ENCODE measurements at places on chromosomes 12 and 14.

DNA sequence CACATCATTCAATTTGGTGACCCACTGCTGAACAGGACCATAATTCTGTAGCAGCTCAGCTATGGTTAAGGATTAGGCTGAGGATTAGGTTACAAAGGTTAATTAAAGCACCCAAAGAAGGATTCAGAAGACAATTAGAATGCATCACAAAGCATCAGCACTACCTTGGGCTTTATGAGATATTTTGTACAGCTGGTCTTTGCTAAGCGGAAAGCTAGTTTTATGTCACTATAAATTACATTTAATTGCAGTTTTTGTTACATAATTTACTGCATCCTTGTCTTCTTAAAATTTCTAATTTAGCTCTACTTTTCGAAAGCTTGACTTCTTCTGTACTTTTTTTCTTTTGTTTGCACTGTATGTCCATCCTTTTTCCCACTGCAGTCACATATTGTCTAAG, 711.5 kb downstream of the RPS29 start:
- no peak for DNase-seq

GRCh38 chr14:45998554-45998953, 653.0 kb downstream of the RPL10L start:
- no peak for DNase-seq

DNA sequence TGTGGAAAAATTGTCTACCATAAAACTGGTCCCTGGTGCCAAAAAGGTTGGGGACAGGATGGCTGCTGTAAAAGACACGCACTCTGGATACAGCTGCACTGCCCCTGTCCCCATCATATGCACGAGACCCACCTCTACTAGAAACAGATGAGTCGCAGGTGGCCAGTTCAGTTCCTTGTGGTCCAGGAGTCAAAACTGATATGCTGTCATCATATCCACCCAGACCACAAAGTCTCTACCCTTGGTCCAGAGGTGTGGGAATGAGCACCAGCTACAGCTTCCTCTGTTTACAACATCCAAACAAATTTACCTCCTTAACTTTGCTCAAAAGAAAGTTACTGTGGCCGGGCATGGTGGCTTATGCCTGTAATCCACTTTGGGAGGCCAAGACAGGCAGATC, 43.8 kb upstream of the DACT1 start:
- no peak for DNase-seq

DNA sequence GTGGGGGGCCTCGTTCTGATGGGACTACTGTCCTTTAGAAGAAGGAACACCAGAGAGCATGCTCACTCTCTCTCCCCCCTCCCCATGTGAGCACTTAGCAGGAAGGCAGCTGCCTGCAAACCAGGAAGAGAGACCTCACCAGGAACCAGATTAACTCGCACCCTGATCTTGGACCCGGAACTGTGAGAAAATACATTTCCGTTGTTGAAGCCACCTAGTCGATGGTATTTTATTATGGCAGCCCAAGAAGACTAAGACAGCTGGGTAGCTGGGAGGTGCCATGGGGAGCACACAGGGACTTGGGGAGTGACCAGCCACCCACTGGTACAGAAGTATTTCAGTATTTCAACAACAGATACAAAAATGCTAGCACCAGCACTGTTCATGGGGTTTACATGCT, 59.0 kb downstream of the VCPKMT start:
- no peak for DNase-seq

- DNase-seq, result no peak
Measured at GRCh38 chr12:96048393-96048969, 13.1 kb upstream of the LTA4H start.

GRCh38 chr14:38469156-38469555, 213.3 kb upstream of the CLEC14A start:
- no peak for DNase-seq

DNA sequence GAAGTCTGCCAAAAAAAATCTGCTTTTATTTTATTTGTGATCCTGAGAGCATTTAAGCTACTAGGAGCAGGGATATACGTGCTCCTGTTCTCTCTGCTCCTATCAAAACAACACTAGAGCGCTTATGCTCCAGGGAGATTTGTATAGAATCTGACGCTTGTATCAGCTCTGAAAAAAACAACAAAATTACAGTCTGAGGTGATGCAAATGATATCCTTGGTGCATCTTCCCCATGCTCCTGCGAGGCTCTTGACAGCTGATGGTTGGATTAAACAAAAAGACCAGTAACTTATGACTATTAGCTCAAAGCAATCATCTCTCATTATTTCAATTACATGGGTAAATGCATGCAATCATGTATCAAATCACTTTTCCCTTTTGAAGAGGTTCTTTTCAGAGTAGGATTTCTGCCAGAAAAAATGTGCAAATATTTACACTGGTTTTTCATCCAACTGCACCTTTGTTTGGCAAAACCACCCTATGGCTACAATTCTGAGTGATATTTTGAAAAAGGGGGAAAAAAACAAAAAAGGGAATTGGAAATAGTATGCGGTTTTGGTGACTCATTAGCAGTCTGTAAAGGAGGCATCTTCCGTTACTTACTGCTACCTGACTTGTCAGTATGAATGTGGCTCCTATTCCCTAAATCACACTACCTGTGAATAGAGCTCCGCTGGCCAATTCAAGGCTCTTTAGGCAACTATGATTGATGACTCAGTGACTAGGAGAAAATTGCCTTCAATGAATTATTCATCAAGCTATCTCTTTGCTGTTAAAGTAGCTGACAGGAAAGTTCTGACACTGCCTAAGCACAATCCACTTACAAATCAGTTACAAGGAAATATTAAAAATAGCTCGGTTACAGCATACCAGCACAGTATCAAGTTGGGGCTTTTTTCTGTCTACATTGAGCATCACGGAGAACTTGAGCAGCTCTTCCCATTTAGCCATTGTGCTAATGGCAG, 450.0 kb downstream of the FOXG1 start:
- DNase-seq, result no peak

GRCh38 chr12:32659908-32660440, 19.1 kb upstream of the DNM1L start:
- DNase-seq, result no peak

- no peak for DNase-seq
Measured at GRCh38 chr12:104049903-104050356, at the start of gene GLT8D2. GLT8D2 (minus strand) TSS chr12:104050187; CDS start chr12:104019648, 30,539 bp downstream.

DNA sequence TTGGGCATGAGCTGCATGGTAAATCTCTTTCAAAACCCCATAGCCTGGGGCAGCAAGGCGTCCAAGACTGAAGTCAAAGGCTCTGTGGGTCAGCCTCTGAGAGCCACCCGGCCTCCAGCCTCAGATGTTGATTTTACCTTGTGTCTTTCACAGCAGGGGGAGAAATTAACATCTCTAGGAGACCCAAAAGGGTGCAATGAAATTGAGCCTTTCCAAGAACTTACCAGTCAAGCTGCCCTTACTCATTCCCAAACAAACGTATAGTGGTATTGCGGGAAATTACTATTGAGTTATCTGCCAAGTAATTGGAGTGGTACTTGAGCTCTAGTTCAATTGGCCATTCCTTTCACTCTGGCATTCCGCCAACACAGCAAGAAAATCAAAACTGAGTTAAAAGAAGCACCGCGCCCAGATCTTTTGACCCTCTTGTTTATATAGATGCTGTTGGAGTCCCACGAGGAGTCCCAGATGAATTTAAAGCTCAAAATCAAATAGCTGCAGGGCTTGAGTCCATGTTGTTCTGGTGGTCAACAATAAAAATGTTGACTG, 380.7 kb upstream of the SYT1 start:
- DNase-seq, result no peak

- DNase-seq, result no peak
Measured at GRCh38 chr12:89070603-89071002, 281.7 kb downstream of the DUSP6 start.

- no peak for DNase-seq
Measured at GRCh38 chr14:92945959-92946846, 23.3 kb downstream of the CHGA start.

DNA sequence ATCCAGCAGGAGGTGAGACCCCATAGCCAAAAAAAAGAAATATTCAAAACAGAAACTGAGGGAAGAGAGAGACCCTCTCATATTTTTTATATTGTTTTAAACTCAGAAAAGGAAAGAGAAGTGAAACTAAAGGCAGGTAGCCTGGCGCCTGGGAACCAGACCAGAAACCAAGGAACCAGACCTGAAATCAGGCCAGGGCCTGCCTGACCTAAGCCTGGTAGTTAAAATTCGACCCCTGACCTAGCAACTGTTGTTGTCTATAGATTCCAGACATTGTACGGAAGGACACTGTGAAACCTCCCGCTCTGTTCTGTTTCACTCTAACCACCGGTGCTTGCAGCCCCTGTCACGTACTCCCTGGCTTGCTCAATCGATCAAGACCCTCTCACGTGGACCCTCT, 38.5 kb upstream of the CD163 start:
- no peak for DNase-seq

GRCh38 chr12:79886917-79887519, 47.9 kb downstream of the PPP1R12A start:
- no peak for DNase-seq

DNA sequence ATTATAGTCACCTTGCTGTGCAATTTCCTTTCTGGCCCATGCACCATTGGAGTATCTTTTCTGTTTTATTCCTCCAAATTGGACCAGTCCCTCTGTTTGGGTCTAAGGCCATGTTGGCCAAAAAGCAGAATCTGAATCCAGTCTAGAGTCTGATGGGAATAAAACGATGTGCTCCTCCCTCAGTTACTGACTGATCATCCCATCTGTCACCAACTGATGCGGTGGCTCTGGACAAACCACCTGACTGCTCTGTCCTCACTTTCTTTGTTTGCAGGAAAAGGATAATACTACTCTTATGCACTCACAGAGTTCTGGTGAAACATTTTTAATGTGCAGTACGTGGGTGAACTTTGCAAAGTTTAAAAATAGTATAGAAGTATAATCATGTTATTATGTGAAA, 120.2 kb upstream of the HIF1A start:
- DNase-seq, result no peak

DNA sequence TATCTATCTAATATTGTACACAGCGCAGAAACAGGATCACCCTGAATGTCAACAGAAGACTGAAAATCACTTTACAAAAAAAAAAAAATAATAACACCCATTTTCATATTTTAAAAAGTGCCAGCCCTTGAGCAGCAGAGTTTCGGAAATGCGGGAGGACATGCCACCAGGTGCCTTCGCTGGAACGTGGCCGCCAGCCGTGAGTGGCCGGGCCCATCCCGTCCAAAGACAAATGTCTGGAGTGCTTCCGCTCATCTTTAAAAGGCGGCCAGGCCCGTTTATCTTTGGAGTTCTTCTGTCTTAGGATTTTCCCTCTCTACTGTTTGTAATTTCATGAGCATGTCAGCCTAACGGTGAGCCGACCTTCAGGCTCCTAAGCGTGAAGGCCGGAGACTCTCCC, 43.5 kb downstream of the LRTM2 start:
- DNase-seq, result no peak

GRCh38 chr12:57875753-57876547, 29.4 kb upstream of the CTDSP2 start:
- no peak for DNase-seq

GRCh38 chr12:50786498-50787231, 22.8 kb downstream of the ATF1 start:
- no peak for DNase-seq

- no peak for DNase-seq
Measured at GRCh38 chr12:114673169-114673833, 10.7 kb downstream of the TBX3 start.

DNA sequence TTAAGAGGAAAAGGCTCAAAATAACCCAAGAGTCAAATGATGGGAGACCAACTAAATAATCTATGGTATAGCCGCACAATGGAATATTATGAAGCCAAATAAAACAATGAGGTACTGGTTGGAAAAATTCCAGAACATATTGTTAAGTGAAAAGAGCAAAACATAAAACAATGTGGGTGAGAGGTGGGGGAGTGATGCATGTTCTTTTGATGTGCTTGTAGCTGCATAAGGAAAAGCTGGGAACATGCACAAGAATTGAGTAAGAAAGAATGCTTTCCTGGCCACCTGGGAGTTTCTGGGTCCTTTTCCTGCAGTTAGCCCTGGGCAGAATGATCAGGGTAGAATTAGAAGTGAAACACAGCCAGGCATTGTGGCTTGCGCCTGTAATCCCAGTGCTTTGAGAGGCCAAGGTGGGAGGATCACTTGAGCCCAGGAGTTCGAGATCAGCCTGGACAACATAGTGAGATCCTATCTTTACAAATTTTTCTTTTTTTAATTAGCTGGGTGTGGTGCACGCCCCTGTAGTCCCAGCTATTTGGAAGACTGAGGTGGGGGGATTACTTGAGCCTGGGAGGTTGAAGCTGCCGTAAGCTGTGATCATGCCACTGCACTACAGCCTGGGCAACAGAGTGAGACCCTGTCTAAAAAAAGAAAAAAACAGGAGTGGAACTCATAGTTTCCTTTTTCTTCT, 7.9 kb downstream of the ABCB9 start:
- DNase-seq, result no peak

- DNase-seq, result no peak
Measured at GRCh38 chr14:59727073-59727661, 143.4 kb downstream of the RTN1 start.

DNA sequence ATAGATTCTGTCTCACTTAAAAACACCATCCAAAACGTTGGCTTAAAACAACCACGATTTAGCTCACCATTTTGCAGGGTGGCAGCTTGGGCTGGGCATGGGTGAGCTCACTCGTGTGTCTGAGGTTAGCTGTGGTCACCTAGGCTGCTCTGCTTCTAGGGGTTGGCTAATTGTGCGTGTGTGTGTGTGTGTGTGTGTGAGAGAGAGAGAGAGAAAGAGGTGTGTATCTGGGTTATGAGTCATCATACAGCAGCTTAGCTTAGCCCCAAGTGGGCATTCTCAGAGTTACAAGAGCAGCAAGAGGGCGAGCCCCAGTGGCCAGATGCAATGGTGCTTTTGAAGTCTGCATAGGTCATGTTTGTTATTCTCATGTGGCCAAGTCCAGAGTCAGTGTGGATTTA, 6.0 kb downstream of the FBXW8 start:
- peak; percentile 74 for DNase-seq

GRCh38 chr12:112420740-112421139, 2.0 kb downstream of the PTPN11 start:
- DNase-seq, result no peak

GRCh38 chr14:72545411-72546311, 348.2 kb downstream of the DPF3 start:
- DNase-seq, result no peak

GRCh38 chr12:11855983-11856374, 206.5 kb downstream of the ETV6 start:
- no peak for DNase-seq

DNA sequence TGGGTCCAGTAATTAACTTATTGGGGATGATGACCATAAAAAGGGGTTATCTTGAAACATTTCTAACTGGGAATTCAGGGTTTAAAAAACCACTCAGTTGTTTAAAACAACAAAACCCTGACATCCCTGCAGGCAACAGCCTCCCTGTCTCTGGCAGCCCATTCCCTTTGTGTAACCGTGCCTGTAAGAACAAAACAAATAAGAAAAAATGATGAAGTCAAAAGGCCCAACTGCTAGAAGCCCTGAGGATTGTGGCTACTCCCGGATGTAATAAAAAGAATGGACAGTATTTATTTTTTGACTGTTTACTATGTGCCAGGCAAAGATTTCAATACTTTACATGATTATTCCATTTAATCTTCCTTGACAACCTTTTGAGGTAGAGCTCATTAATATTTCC, 75.3 kb downstream of the TMCC3 start:
- no peak for DNase-seq
